ENCODE measurements at places on chromosomes 12 and 14.

GRCh38 chr14:88870777-88871176, 46.3 kb downstream of the TTC8 start:
- no peak for DNase-seq

DNA sequence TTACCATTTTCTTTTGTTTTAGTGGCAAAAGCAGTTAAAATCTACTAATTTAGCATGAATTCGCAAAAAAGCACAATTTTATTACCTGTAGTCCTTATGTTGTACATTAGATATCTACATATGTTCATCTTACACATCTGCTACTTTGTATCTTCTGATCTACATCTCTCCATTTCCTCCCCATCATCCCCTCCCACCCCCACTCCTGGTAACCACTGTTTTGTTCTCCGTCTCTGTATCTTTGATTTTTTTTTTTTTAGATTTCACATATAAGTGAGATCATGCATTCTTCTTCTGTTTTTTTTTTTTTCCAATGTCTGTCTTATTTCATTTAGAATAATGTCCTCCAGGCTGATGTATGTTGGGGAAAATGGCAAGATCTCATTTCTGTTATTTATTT, 922.7 kb downstream of the VRK1 start:
- DNase-seq: no peak

GRCh38 chr12:8648576-8649205, 13.9 kb downstream of the MFAP5 start:
- DNase-seq: no peak

GRCh38 chr12:99521664-99522063, 125.9 kb upstream of the GARIN6 start:
- DNase-seq: no peak

DNA sequence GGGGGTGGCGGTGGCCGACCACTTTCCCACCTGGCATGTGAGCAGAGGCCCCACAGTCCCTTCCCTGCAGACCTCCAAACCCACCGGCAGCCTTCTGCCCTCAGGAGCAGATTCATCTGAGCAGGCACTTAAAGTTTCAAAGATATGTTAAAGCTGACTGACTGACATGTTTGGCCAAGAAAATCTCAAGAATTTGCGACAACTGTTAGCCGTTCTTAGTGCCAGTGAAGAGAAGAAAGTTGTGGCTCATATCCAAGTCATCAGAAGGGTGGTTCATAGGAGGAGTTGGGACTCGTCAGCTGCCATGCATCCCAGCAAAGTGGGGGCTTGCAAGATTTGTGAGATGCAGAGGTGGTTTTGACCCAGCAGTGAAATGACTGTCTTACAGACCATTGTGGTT, 27.2 kb downstream of the ELK3 start:
- DNase-seq: no peak

GRCh38 chr14:100669468-100669867, 57.2 kb upstream of the DLK1 start:
- peak; percentile 20 for DNase-seq

GRCh38 chr14:33796356-33796755, 154.5 kb downstream of the EGLN3 start:
- no peak for DNase-seq

DNA sequence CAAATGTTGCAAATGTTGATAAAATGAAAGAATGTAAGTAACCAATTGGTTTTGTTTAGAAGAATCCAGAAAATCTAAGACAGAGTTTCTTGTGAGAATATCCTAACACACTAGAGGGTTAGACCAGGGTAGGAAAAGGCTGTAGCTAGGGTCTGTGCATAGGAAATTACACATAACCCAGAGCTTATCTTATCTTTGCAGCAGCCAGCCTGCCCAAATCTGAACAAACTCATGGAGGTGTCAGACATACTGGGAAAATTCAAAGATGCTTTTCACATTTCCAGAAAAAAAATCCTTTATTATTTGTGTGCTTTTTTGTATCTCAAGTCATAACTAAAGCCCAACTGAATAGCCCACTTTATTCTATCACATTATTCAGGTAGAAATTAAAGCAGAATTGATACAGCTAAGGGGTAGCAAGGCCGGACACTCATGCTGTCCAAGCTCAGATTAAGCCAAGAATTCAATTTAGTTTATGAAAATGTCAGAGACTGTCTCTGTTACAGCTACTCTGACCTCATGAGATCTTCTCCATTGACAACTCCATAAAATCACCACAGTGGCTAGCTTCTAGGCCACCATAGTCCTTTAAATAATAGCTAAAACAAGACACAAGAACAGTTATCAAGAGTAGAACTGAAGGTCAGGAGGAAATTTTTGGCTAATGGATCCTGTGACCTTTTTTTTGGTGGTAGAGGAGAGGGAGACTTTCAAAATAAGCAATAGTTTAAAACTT, 169.6 kb upstream of the RASSF8 start:
- DNase-seq: no peak

DNA sequence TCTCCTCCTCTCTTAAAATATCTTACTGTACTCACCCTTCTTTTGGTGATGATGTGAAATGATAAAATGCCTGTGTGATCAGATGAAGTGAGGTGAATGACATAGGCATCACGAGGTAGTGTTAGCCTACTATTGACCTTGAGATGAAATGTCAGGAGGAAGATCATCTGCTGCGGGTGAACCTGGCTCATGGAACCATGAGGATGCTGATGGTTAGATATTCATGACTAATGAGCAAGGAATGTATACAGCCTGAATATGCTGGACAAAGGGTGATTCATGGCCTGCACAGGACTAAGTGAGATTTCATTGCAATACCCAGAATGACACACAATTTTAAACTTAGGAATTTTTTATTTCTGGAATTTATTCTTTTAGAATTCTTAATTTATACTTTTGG, 89.6 kb downstream of the DAAM1 start:
- no peak for DNase-seq

- DNase-seq: no peak
Measured at GRCh38 chr12:15545334-15545733, 223.0 kb downstream of the PTPRO start.

DNA sequence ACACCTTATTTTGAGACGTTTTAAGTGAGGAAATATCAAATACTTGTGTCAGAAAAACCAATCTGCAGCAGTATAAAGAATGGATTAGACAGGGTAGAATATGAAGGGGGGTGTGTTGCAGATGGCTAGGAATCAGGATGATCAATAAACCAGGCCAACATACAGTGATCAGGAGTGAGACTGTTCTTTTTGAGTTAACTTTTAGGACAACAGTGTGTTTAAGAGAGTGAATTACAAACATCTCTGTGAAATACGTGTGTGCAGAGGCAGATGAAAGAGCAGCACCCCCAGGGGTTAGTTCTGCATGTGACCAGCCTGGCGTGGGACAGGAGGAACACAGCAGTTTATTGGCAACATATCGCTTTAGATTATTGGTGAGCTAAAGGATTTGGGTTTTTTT, 10.6 kb upstream of the NRDE2 start:
- no peak for DNase-seq

DNA sequence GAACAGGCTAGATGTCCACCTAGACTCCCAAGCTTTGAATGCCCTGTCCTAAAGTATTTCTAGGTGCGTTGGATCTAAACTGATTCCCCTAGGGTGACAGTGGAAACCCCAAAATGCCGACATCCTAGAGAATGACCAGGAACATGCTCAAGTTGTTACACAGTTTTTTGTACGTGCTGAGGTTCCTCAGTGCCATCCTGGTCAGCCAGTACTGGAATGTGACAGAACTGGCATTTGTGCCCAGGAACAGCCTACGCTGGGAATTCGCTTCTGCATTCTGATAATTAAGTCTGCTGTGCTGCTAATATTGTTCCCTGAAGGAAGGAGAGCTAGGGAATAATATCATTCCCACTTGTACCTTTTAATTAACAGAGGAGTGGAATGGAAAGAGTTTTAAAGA, 40.3 kb downstream of the BORCS5 start:
- no peak for DNase-seq

All from left ventricle myocardium superior (tissue), 1 donor.